ENCODE measurements at places on chromosomes 12 and 14.
A peak's percentile ranks its signal among the peaks of the same experiment; 100 is the strongest.

GRCh38 chr12:78096909-78097597, 266.4 kb downstream of the NAV3 start:
- no peak for DNase-seq

DNA sequence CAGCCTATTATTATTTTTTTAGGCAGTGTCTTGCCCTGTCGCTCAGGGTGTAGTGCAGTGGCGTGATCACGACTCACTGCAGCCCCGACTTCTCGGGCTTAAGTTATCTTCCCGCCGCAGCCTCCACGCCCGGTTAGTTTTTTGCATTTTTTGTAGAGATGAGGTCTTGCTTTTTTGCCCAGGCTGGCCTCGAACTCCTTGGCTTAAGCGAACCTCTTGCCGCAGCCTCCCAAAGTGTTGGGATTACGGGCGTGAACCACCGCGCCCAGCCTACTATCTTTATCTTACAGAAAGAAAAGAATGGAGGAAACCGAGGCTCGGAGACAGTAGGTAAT, 507 bp upstream of the PTPN11 start:
- peak; percentile 33 for DNase-seq

DNA sequence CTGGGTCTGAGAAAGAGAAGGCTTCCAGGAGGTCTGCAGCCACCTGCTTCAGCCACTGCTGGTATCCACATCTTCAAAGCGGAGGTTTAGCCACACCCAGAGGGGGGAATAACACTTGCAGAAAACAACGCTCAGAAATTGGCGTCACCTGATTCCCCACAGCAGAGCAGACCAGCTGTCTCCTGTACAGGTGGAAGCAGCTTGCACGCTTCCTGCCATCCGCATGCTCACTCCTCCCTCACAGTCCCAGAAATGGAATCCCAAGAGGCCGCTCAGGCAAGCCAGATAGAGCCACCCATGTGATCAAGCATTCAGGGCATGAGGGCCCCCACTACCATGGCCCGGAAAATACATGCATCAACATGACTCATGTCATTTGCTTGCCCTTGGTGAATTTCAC, 112.2 kb upstream of the DIO3 start:
- no peak for DNase-seq

- DNase-seq, result no peak
Measured at GRCh38 chr14:73599499-73599898, 7.8 kb downstream of the ACOT4 start.

- no peak for DNase-seq
Measured at GRCh38 chr12:49990273-49990672, 17.5 kb downstream of the AQP6 start.

DNA sequence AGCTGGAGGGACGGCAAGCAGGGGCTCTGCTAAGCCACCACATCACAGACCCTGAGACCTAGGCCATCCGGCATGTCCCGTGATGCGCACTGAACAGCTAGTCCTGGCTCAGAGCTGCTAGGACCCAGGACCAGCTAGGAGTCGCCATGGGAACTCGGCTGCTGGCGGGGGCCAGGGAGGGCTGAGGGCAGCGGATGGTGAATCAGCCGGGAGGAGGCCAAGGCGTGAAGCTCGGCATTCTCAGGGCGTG, 5.1 kb downstream of the AHNAK2 start:
- DNase-seq, result no peak

- no peak for DNase-seq
Measured at GRCh38 chr14:22200977-22201605, 387.9 kb downstream of the DAD1 start.
